ENCODE measurements at places on chromosomes 12 and 14. TPM values are rescaled to one million over a fixed set of nuclear protein-coding genes. Genes with fewer than 3 reads are reported as not detected.

Gene DHRS2
- 1,842 TPM for total RNA-seq

Gene ST8SIA1
- total RNA-seq: 9.4 TPM

- no peak for DNase-seq
These were observed 111.6 kb downstream of the BTG1 start for GRCh38 chr12:92034083-92034482.

GRCh38 chr12:128807161-128807724 is 16.5 kb downstream of the SLC15A4 start:
- DNase-seq: no peak

Gene KIF5A
- total RNA-seq: 0.99 TPM

DNA sequence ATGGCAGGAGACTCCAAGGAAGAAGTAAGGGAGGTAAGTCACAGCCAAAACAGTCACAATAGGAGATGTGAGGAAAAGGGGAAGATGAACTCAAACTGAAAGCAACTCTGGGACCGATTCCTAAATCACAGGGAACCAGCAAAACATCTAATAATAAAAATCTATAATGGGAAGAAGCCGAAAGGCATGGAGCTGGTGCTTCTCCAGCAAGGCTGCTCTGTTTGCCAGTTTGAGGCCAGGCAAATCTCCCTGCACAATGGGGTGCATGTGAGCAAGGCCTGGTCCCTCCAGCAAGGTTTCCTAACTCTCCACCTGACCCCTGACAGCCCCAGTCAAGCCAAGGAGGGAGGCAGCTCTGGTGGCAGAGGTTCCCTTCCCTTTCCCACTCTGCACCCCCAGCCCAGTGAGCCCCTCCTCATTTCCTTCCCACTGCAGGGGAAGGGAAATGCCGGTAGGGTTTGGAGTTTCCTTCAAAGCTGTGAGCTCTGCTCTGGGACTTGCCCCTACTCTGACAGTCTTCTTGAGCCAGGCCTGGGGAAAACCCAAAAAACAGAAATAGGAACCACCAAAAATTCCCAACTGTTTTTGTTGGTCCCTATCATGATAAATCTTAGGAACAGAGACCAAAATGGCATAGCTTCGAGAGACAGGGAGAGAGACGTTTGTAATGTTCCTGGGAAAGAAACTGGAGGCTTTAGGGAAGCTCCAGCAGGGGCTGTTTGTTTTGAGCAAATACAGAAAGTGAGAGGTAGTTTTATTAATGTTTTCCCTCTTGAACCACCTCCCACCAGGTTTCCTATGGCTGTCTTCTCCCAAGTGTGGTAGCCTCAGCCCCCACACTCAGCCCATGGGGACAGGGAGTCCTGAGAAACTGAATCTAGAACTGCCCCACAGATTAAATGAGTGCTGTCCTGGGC is 34.6 kb downstream of the FMNL3 start:
- no peak for DNase-seq

- DNase-seq: no peak
These were observed 164.6 kb downstream of the SLC15A5 start for GRCh38 chr12:16112612-16113560.

Measured in ureter (tissue), 1 donor.